ENCODE measurements at places on chromosomes 11 and 22.

GRCh38 chr22:21448627-21449416 lies 18.4 kb upstream of the TMEM191C start:
- DNase-seq = no peak

DNA sequence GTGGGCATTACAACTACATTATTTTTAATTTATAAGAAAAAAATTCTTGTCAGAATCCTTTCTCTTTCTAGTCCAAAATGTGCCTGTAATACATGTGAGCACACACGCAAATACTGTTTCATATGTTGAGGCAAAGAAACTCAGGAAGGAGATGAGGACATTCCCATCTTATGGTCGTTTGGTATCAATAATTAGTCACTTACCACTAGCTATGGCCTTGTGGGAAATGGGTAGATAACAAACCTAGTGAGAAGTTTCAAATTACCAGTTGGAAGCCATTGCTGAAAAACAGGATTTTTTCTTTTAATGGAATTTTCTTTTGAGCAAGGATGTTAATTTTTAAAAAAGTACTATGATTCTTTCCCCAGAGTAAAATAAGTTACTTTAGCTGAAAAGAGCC lies 25.7 kb downstream of the AMOTL1 start:
- no peak for DNase-seq

DNA sequence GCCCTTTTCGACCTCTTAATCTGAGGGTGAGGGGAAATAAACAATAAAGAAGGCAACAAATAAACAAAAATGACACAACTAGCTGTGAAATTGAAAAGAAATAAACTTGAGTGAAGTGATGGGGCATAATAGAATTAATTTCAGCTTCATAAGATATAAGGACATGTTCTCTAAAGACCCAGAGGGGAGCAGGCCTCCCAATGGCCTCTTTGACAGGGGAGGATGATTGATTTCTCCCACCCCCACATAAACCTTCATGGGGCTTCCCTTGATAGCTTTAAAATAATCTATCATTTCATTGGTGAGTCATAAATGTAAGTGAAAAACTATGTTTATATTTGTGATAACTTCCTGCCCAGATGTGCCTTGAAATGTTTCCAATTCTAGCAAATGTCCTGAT lies 226.3 kb upstream of the RAG2 start:
- no peak for DNase-seq

- no peak for DNase-seq
These were observed 50.0 kb downstream of the BRD1 start for GRCh38 chr22:49777569-49778249.

DNA sequence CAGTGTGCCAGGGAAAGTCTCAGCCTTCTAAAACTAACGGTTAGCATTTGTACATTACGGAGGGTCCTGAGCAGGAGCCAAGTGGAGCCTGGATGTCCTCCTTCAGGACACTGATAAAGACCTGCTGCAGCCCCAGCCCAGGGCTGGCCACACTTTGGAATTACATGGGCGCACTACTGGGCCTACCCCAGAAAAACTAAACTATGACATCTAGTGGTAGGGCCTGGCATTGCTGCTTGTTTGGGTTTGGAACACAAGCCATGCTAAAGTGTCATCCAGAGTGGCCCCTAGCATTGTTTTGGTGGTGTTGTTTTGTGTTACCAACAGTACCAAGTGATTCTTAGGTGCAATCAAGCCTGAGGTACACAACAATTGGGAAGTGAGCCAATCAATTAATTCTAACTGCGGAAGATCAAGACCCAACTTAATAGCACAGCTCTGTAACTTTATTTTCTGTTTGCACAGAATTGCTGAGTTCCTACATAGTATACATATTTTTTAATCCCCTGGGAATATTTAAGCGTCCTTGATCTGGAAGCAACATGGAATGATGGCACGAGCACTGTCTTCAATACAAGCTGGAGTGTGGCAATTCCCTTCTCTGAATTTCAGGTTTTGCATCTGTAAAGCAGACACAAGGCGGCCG lies 340.7 kb downstream of the LARGE1 start:
- DNase-seq = peak; percentile 65

DNA sequence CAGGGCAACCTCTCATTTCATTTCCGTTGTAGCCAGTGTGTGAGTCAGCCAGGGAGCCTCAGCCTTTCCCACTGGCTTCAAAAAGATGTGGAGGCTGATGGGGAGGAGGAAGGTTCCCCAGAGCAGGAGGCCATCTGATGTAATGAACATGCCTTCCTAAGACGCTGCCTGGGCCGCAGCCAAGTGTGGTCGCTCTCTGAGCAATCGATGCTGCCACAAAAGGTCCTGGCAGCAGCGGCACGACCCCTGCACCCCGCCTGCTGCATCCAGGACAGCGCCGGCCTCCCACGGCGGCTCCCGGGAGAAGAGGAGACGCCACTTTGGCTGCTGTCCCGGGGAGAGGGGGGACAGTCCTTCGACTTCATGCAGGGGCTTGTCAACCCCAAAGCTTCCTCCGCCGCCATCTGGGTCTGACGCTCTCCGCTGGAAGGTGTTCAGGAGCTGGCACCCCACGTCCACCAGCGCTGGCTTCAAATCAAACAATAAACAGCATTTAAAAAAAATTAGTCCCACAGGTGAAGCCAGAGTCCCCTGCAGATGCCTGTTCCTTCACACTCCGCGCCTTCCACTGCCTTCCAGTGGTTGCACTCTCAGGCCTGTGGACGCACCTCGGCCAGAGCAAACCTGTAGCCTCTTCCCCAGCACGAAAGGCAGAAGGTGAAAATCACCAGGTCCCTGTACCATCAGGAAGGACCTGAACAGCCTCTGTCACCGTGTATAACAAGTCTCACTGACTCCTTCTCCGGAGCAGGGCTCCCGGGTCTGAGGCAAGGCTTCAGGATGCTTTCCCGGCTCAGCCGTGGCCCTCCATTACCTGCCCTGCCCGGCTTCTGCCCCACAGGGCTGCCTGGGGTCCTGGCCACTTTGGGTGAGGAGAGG lies 930.7 kb downstream of the BRD1 start:
- no peak for DNase-seq

DNA sequence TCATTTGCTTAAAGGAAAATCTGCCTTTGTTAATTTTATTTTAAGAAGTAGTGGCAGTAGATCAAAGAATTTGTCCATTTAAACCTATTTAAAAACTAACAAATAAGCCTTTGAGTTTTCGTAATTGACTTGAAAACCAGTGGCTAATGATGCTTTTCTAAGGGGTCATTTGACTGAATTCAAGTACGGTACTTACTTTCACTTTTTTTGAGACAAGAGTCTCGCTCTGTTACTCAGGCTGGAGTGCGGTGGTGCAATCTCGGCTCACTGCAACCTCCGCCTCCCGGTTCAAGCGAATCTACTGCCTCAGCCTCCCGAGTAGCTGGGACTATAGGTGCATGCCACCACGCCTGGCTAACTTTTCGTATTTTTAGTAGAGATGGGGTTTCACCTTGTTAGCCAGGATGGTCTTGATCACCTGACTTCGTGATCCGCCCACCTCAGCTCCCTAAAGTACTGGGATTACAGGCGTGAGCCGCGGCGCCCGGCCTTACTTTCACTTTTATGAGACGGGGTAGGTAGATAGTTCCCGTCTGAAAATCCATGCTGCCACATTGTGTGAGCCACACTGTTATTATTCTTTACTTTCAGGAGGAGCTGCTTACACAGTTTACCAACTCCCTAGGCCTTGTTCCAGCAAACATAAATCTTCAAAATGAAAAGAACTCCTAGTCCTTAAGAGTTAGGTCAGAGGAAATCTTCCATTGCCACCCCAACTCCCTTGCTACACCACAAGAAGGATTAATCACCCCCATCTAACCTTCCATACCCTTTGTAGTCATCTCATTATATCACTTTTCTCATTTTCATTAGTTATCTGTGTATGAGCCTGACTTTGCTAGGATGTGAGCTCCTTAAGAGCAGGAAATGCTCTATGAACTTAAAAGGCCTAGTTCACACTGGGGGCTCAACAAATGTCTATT lies 926.6 kb upstream of the CCDC90B start:
- no peak for DNase-seq

- no peak for DNase-seq
These were observed 46.3 kb upstream of the CADM1 start for GRCh38 chr11:115550291-115551059.

DNA sequence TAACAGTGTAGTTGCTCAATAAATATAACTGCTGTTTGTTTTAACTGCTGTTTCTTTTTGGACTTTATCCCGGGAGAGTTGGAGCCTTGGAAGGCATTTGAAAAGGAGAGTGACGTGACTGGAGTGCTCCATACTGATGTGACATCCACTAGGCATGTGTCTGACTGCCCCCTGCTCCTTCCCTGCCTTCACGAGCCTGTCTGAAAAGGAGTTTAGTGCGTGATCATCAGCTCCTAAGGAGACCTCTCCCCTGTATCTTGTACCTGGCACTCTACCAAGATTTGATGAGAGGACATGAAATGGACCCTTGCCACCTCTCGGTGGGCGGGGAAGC lies 22.9 kb downstream of the ZBTB16 start:
- DNase-seq = no peak

DNA sequence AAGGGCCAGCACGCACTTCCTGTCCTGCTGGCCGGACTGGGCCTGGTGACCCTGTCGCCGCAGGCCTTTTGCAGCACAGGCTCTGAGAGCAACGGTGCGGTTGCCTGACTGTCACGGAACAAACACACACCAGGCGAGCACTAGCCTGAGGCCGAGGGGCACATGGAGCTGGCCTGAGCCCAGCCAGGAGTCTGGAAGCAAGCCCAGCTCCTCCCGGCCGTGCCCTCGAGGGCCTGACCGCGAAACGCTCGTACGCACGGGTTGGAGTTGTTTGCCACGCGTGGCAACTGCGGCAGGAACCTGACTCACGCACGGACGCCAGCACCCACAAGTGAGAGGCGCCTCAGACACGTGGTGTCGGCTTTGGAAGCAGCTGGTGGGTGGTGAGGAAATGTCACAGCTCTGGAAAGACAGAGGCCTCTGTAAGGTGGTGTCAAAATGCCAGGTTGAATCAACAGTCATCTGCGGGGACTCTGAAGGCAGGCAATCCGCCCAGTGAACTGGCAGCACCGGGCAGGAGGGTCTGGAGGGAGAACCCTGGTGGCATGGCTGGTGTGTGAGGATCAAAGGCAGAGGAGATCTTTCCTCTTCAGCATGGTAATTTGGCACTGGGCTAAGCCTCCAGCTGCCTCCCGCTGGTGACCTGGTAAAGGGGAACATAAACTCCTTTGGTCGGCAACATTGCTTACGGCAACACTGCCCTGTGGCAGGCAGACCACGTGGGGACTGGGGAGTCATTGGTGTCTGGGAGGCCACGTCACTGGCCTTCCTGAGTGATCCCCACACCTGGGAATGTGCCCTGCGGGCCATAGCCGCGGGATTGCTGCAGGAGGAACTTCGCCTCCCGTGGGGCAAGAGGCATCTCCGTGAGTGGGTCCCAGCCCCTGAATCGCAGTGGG lies 15.3 kb upstream of the IL17REL start:
- DNase-seq = peak; percentile 88

GRCh38 chr11:95283650-95284049 lies 52.6 kb upstream of the SESN3 start:
- no peak for DNase-seq

GRCh38 chr11:27507557-27508322 lies 1.2 kb upstream of the LIN7C start:
- DNase-seq = no peak

GRCh38 chr11:123549926-123550917 lies 104.2 kb downstream of the SCN3B start:
- DNase-seq = peak; percentile 49

GRCh38 chr22:50620593-50621355 lies 7.2 kb downstream of the ARSA start:
- DNase-seq = peak; percentile 71

GRCh38 chr22:46084943-46085827 lies 65.1 kb upstream of the PPARA start:
- DNase-seq = peak; percentile 83

GRCh38 chr22:29209624-29209929 lies 3.9 kb downstream of the EMID1 start:
- DNase-seq = no peak

DNA sequence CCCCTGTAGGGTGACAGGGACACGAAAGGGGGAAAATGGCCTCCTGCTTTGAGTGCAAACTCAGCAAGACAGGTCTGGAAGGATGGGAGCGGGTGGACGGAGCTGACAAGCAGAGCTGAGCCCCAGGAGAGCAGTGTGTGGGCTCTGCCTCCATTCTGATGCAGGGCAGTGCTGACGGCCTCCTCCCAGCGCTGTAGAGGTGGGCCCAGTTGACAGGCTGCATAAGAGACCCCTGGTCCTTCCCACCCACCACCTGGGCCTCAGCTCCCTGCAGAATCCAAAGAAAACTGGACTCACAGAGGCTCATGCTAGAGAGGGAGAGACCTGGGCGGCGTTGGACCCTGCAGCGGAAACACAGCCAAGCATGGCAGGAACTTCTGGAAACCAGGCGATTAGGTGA lies 1113.4 kb downstream of the BRD1 start:
- DNase-seq = no peak

GRCh38 chr11:118625976-118626375 lies 18.6 kb downstream of the PHLDB1 start:
- DNase-seq = peak; percentile 61

DNA sequence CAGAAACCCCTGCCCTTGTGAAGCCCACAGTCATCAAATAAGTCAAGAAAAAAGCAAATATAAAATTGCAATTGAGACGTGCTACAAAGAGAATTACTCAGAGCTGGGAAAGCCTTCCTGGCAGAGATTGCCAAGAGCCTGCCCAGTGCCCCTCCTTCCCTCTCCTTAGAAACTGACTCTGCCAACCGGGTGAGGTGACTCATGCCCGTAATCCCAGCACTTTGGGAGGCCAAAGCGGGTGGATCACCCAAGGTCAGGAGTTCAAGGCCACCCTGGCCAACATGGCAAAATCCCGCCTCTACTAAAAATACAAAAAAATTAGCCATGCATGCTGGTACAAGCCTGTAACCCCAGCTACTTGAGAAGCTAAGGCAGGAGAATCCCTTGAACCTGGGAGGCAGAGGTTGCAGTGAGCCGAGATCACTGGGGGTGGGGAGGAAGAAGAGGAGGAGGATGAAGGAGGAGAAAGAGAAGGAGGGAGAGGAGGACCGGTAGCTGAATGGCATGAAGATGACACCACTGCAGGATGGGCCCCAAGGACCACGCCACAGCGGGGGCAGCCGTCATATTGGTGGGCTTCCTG lies 76.1 kb upstream of the RTL6 start:
- DNase-seq = peak; percentile 44

DNA sequence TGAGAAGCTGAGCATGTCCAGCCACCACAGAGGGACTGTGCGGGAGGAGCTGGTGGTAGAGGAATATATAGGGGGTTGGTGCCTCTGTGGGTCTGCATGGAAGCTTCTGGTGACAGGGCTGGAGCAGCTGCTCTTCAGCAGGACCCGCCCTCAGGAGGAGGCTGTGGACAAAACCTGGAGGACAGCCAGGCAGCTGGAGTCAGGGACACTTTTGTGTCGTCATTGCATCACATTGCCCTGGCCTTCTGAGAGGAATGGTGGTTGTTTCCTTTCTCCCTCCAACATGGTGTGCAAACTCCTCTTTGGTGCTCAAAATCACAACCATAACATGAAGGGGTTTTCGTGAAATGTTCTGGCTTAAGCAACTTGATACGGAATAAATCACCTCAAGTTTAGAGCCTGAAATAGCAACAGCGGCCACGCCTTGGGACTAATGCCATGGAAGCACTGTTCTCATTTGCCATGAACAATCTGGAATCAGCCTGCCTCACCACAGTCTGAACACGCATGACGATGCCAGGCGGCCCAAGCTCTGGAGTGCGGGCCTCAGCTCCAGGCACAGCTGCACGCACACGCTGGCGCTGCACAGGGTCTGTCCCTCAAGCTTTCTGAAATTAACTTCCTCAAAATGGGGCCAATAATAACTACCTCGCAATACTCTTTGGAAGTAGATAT lies 17.1 kb upstream of the CSRP3 start:
- no peak for DNase-seq

GRCh38 chr11:28547321-28547741 lies 439.1 kb downstream of the METTL15 start:
- DNase-seq = no peak

- no peak for DNase-seq
These were observed 15.7 kb upstream of the PARVA start for GRCh38 chr11:12361682-12362081.
